Activated naive CD4-positive, alpha-beta T cell (primary cell): ENCODE measurements at places on chromosomes 5 and 9.

GRCh38 chr5:451587-452458, 8.8 kb downstream of the EXOC3 start:
- no peak for DNase-seq

GRCh38 chr5:119340597-119341218, 15.1 kb upstream of the TNFAIP8 start:
- no peak for DNase-seq

GRCh38 chr5:68861099-68861498, 232.7 kb upstream of the SLC30A5 start:
- DNase-seq: no peak

DNA sequence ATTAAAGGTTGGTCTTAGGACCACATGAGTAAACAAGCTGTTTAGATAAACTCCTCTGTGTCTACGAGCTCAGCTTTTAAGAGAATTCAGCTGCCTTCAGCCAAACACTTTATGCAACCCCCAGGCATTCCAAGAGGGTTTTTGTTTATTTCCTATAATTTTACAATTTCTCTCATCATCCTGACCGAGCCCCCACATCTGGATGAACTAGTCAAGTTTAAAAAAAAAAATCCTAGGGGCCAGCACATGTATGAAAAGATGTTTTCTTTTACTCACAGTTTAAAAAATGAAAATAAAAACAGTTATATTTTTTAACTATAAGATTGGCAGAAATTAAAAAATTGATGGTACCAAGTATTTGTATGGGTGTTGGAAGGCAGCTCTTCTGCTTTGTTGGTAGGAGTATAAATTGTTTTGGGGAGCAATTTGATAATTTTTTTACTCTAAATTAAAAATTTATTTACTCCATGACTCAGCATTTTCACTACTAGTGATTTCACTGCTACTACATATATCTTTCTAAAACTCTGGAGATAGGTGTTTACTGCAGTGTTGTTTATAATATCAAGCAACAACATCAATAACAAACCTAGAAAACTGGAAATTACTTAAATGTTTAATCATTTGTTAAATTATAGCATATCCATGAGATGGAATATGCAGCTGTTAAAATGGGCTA, 18.1 kb downstream of the YTHDC2 start:
- DNase-seq: no peak

- no peak for DNase-seq
Measured at GRCh38 chr9:8806150-8806549, 1006.6 kb upstream of the DMAC1 start.

- DNase-seq: no peak
Measured at GRCh38 chr5:91408710-91409109, 25.6 kb upstream of the ARRDC3 start.

DNA sequence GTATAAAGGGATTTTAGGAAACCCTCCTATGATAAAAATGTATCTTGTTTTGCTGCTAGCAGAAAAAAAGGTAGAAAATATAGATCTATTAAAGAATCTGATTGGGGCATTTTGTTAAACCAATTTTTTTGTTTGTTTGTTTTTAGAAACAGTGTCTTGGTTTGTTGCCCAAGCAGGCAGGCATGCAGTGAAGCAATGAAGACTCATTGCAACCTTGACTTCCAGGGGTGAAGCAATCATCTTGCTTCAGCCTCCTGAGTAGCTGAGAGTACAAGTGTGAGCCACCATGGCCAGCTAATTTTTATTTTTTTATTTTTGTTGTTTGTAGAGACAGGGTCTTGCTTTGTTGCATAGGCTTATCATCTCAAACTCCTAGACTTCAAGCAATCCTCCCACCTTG, 755.8 kb upstream of the EDIL3 start:
- DNase-seq: no peak

- DNase-seq: no peak
Measured at GRCh38 chr5:15991586-15991985, 188.0 kb downstream of the MARCHF11 start.

DNA sequence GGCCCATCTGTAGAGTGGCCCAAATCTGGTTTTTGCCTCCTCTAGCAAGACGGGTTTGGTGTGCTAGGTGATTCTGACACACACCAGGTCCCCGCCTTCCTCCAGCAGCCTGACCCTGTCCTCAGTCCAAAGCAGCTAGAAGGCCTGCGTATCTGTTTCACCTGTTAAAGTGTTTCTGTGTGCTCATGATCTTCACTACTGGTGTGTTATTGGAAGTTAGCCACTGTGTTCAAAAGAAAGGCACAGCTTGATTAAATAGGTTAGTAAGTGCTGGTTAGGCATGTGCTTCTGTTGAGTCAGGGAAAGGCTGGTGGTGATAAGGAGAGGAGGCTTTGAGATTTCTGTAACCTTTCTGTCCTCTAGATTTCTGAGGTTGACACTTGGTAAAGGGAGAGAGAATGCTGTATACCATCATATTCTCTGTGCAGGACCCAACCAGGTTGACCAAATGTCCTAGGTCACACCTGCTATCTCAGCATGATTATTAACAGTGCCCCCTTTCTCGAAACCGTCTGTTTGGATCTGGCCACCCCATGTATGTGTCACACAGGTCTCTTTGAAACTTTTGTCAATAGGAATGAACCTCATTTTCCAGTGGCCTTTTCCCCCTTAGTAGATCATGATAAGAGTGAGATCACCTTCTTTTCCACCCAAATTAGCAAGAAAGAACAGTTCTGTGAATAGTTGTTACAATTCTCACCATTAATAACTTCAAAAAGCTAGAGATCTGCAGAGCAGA, 58.8 kb downstream of the ARHGAP26 start:
- no peak for DNase-seq

DNA sequence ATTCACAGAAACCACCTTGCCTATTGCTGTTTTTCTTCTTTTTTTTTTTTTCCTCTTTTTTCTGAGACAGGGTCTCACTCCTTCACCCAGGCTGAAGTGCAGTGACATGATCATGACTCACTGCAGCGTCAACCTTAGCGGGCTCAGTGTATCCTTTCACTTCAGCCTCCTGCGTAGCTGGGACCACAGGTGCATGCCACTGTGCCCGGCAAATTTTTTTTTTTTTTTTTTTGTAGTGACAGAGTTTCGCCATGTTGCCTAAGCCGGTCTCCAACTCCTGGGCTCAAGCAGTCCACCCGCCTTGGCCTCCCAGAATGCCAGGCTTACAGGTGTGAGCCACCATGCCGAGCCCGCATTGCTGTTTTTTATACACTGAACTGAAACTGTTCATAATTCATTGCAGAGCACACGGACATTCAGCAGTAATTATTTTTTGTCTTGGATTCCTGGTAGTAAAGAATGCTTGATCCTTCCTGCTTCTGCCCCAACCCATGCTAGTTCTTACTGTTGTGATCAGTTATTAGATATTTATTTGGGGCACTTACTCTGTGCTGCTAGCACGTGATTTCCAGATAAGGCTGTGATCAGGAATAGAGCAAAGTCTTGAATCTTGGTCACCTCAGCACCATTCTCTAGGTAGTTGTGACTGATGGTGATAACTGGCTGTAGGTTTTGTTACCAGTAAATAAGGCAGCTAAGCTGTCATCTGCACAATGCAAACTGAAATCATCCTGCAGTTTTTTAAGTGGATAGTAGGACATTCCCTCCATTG, 14.0 kb downstream of the MAP3K1 start:
- peak; percentile 6 for DNase-seq

GRCh38 chr9:130084337-130084736, 30.6 kb downstream of the GPR107 start:
- no peak for DNase-seq

DNA sequence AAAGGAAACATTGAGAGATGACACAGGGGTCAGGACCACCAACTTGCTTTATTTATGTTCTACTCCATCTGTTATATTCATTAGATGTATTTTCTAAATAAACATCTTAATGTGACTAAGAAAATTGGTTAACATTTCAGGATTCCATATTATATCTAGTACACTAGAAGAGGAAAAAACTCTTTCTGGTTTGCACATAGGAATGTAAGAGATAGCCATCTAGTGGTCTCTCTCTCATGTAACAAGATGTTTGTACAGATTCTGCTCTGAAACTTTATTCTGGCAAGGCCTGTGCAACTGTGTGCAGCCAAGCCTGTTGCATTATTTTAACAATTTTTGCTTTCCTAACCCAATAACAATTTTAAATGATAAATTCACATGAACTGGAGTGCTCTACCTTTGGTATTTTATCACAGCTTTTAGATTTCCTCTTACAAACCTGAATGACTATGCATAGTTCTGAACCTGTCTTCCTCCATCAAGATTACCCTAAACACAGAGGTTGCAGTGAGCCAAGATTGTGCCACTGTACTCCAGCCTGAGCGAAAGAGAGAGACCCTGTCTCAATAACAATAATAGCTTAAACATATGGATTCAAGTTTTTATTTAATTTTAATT, 148.2 kb downstream of the GIN1 start:
- DNase-seq: no peak

- DNase-seq: no peak
Measured at GRCh38 chr5:16315501-16315900, 135.9 kb upstream of the MARCHF11 start.

DNA sequence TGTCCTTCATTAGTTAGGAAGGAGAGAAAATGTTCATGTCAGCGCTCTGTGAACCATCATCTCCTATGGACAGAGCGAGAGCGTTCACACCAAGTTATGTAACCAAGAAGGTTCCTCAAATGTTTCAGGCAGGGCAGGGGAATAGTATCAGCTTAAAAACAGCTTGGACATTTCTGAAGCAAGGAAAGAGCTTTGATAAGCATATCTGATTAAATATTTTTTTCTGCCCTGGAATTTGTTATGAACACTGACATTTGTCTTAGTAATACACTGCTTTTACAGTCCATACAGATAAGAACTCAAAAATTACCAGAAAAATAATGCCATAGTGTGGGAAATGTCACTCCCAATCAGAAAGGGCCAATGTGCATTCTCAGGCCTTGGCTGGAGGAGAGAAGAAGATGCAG, 66.3 kb upstream of the LIFR start:
- DNase-seq: no peak

- no peak for DNase-seq
Measured at GRCh38 chr5:38462976-38463633, 93.3 kb downstream of the LIFR start.

DNA sequence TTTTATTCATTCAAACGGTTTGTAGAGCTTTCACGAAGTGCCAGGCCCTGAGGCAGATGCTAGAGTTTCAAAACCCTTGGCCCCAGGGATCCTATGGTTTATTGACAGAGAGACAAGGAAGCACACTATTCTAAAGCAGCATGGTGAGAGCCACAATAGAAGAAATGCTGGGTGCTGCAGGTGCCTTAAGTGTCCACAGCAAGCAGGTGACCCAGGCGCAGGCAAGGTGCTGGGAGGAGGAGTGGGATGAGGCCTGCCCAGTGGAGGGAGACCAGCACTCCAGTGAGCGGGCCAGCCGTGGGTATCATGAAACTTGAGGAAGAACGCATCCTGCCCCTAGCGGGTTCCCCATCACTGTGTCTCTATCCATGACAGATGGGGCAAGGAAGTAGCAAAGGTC, 71.0 kb downstream of the OSMR start:
- DNase-seq: no peak

DNA sequence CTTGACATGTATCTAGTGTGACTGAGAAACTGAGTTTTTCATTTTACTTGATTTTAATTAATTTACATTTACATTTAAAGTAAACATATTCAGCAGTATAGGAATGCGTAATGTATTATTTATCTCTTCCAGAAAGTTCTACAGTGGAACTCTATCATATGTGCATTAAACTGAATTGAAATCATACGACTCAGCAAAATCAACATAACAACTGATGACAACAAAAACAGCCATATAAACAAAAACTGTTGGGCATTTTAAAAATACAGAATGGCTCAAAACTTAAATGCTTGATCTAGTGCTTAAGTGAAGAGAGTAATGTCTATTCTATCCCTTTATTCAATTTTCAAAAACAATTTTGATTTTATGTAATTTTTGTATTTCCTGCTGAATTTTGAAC, 134.4 kb downstream of the TRPM3 start:
- no peak for DNase-seq

DNA sequence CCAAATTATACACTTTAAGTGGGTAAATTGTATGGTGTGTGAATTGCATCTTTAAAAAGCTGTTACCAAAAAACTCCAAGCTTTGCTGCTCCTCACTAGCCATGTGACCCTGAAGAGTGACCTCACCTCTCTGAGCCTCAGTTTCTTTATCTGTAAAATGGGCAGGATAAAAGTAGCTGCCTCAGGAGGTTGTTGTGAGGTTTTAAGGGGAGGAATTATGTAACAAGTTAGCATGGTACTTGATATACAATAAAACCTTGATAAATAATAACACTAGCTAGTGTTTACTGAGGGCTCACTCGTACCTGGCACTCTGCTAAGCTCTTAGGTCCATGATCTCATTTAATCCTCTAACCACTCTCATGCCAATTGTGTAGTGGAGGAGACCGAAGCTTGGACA, 19.0 kb upstream of the PHF19 start:
- no peak for DNase-seq

DNA sequence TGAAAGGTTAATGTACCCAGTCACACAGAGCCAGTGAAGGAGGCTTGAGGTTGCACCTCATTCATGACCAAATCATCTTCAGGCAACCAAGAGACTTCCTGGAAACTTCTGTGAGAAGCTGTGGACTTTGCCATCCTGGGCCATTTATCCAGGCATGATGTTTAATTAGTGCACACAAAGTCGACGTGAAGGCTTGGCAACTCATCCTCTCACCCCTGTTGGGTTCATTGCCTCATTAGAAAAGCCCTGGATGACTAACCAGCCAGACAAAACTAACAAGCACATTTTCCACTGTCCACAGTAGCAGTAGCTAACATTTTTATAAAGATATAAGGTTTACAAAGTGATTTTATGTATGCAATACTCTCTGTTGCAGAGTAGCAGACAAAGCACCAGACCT, 65.7 kb upstream of the ZNF462 start:
- DNase-seq: no peak

- DNase-seq: no peak
Measured at GRCh38 chr5:2724031-2724581, 27.4 kb downstream of the IRX2 start.

DNA sequence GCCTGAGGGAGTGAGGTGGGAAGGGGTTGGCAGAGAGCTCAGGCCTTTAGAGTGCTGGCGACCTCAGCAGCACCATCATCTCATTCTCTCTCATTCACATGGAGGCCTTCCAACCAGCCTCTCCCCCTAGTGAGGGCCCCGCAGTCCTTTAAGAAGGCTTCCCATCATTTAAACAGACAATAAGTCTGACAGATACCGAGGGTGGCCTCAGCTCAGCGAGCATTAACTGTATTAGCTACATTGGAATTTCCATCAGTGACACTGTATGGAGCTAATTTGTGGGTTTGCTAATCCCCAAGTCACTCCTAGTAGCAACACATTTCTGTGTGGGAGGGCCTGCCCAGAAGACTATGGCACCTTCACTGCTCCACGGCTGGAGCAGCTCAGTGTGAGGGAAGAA, 75.8 kb downstream of the INSYN2B start:
- DNase-seq: no peak
